ENCODE measurements at places on chromosomes 11 and 22. TPM values are rescaled to one million over a fixed set of nuclear protein-coding genes. Genes with fewer than 3 reads are reported as not detected.

The C1QTNF4 gene
- total RNA-seq: 0.86 TPM

The LMNTD2 gene
- 0.33 TPM for total RNA-seq

The DNHD1 gene
- total RNA-seq: 4.8 TPM

GRCh38 chr11:25993016-25993415 is 338.9 kb upstream of the ANO3 start:
- no peaks in the 10 kb centered on the region for H3K36me3 ChIP-seq
- DNase-seq: no peak
- no peaks in the 10 kb centered on the region for H3K27me3 ChIP-seq
- no peak overlapping the region for H3K27ac ChIP-seq
- no peak overlapping the region for H3K4me3 ChIP-seq

- H3K4me1 ChIP-seq: no peaks in the 10 kb centered on the region
- no peak for DNase-seq
- no peak overlapping the region for H3K27ac ChIP-seq
- H3K36me3 ChIP-seq: no peaks in the 10 kb centered on the region
- H3K4me3 ChIP-seq: no peak overlapping the region
Measured at GRCh38 chr11:68643585-68643984, 40.8 kb upstream of the GAL start.

Data from right atrium auricular region (tissue), 2 donors.